ENCODE measurements at places on chromosomes 6 and 20.

- DNase-seq = no peak
These were observed 101.5 kb downstream of the NRSN1 start for GRCh38 chr6:24227556-24227955.

- DNase-seq = no peak
These were observed 164.2 kb downstream of the SLC24A3 start for GRCh38 chr20:19376451-19377229.

DNA sequence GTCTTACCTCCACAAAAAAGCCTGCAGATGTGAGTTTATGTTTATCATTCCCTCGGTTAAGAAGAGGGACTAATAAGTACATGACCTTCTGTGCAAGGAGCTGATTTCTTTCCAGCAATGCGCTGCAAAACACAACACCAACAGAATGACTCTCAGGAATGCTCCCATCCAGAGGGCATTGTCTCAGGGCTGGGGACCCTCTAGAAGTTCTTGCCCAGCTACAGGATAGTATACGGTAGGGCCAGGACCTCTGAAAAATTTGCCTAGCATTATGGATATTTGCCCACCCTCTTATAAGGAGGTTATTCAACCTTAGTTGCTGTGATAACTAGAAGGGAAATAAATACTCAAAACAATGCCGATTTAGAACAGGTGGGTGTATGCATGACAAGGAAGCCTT, 24.7 kb upstream of the RBL1 start:
- DNase-seq = no peak

- no peak for DNase-seq
These were observed 73.8 kb upstream of the VSTM2L start for GRCh38 chr20:37829128-37829527.

- no peak for DNase-seq
These were observed 34.2 kb upstream of the TGM3 start for GRCh38 chr20:2261629-2262028.

- DNase-seq = no peak
These were observed 76.2 kb downstream of the ALDH8A1 start for GRCh38 chr6:134873500-134874388.

- peak; percentile 97 for DNase-seq
These were observed at the start of gene LPIN3 for GRCh38 chr20:41340327-41341055. Gene LPIN3 (plus strand): TSS chr20:41340821. CDS start chr20:41345804, 4,983 bp downstream.

DNA sequence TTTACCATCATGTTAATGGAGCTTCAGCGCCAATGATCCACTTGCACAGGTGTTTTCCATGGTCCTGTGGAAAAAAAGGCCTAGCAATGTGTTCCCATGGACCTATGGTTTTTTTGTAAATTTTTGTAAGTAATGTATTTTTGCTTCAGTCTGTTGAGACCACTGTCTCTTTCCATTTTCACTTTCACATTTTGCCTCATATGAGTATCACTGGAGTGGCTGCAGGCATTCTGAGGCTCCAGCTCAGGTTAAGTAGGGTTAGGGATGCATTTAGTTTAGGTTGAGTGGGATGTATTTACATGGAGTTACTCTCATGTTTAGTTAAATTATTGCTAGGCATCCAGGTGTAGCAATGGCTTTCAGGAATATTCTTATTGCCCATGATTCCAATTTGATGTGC, 19.2 kb upstream of the LMBRD1 start:
- DNase-seq = no peak

DNA sequence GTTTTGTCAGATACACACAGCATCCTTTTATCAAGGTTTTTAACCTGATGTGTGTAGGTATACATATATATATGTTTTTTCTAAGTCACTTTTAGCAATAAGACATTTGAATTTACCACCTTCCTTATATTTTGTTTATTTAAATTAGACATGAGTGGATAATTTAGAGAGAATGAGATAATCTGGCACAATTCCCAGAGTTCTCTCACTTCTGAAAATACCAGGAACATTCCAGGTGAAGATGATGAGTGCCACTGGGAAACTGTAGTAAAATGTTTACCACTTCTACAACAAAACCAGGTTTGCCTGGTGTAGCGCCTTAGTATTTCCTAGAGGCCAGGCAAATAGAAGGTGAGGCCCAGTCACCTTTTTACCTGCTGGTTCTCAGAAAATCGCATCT, 189.5 kb downstream of the TMEM242 start:
- DNase-seq = no peak

DNA sequence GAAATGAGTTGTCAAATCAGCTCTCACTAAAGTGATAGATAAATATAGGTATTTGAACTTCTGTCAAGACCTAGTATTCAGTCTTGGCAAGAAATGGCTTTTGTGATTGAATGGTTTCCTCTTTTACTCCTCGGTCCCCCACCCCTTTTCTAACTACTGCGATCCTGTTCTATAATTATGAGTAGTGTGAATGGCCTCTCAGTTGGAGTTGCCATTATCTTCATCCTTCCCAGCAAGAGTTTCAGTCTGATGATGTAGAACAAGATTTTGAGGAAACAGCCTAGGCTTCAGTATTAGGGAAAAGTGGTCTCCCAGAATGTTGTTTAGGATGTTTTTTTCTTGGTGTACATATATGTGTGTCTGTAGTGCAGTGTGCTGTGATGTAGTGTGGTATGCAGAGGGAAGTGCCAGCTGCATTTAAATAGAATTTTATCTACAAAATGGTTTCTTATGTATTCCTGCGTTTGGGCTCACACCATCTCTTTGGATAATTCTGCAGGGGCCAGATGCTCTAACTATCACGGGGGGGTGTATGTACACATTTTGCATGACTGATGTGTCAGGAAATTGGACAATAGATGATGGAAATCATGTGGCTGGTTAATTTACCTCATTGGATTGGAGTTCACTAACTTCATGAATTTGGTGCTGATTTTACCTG, 180.1 kb upstream of the MMS22L start:
- DNase-seq = no peak

DNA sequence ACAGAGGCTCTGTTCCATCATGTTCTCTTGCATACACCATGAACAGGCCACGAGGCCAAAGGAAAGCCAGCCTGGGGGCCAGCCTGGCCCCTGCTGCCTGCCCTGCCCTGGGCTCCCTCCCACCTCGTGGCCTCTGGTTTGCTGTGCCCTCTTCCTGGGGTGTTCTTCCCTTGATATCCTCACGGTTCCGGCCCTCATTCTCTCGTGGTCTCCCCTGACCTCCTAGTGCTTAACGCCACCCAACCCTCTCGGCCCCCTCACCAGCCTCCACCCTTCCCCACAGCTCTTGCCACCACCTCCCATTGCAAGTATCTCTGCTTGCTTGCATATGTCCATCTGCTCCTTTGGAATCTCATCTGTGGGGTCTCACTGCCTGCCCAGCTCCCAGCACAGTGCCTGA, 73.0 kb downstream of the GNAS-AS1 start:
- DNase-seq = no peak

- DNase-seq = no peak
These were observed 7.6 kb downstream of the BPIFB2 start for GRCh38 chr20:33015114-33015484.

DNA sequence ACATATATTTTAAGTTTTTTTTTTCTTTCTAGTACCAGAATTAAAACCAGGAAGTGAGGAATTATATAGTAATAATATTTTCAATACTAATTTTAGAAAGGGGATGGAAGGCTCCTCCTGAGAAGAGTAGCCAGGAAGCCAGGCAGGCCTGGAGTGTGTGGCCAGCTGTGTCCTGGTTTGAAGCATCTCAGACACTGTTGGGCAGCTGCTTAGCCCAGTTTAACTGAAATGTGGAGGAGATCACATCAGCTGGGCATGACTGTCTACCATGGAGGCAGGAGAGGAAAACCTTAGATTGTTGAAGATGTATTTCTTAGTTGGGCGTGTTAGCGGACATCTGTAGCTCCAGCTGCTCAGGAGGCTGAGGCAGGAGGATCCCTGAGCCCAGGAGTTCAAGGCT, 142.2 kb downstream of the ARID1B start:
- DNase-seq = no peak

DNA sequence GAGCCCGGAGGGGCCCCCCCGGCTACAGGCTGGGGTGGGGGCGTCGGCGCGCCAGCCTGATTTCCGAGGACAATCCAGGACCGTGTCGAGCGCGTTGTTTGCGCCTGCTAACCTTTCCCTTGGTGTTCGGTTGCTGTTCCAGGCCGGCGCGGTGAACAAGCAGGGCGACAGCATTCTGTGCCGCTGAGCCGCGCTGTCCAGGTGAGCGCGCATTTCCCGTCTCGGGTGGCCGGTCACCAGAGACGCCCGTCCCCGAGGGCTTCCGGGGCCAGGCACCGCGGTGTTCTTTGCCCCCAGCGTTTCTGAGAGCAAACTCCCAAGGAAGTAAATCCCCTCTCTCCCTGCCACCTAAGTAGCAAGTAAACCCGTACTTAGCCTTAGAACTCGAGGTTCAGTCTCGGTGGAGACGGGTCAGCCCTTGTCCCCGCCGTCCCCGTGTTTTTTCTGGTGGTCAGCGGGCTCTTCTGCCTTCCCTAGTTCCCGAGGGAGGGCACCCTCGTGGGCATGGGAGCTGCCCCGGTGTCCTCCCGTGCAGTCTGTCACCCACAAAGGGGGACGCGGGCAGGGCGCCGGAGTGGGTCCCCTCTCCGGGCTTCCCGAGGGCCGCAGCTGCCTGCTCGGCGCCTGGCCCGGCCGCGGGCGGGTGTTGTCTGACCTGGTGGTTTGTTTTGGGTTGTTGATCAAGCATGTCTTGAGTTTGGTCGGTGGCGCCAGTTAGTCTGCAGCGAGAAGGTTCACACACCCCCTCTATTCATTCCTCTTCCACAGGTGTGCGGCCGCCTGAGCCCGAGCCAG, 1.5 kb downstream of the ID4 start:
- DNase-seq = no peak

DNA sequence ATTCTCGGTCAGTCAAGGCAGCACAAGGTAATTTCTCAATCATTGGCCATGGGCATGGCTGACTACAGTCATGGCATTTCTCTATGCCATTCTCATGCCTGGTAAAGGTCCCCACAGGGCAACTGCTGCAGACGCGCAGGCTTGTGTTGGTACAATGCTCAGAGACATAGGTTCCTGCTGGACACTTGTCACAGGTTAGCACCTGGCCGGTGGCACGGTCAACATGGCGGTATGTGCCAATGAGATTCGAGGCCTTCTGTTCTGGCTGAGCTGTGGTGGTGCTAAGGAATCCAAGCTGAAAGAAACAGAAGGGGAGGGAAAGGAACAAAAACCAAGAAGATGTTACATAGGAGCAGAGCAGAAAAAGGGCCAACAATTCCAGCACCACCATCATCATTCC, 23.4 kb downstream of the TNFRSF21 start:
- no peak for DNase-seq

DNA sequence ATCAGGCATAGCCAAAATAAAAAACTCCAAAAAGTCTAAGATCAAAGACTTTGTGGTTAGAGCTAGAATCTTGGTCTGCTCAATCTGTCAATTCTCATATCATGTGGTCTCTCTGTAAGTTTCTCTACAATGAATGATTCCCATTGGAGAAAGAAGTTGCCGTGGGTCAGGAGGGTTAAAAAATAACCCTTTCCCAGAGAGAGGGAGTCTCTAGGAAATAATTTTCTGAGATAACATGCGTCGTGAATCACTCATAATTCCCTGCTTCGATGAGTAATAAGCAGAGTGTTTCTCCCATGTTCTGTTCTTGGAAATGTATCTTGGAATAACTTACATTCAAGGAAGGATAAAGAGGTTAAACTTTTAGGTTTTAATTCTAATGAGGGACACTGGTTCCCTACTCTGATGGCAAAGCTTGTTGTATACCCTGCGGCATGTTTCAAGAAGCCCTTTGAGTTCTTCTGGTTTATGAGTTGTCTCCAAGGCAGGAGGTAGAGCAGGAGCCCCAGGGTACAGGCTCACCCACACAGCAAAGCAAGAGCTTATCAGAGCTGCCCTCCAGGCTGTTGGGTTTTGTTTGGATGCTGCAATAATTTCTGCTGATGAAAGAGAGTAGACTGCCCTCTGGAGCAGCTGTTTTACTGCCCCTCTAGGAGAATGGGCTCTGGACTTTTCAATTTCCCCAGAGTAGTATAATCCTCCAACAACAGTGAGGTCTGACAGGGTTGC, 599.1 kb downstream of the QKI start:
- DNase-seq = no peak

- DNase-seq = no peak
These were observed 65.8 kb downstream of the NOL4L start for GRCh38 chr20:32519381-32519730.

GRCh38 chr6:38762848-38763247, 47.7 kb downstream of the DNAH8 start:
- no peak for DNase-seq

GRCh38 chr20:56414842-56415765, 3.0 kb downstream of the CASS4 start:
- peak; percentile 55 for DNase-seq

GRCh38 chr6:110858016-110858415, 16.6 kb upstream of the AMD1 start:
- DNase-seq = no peak

DNA sequence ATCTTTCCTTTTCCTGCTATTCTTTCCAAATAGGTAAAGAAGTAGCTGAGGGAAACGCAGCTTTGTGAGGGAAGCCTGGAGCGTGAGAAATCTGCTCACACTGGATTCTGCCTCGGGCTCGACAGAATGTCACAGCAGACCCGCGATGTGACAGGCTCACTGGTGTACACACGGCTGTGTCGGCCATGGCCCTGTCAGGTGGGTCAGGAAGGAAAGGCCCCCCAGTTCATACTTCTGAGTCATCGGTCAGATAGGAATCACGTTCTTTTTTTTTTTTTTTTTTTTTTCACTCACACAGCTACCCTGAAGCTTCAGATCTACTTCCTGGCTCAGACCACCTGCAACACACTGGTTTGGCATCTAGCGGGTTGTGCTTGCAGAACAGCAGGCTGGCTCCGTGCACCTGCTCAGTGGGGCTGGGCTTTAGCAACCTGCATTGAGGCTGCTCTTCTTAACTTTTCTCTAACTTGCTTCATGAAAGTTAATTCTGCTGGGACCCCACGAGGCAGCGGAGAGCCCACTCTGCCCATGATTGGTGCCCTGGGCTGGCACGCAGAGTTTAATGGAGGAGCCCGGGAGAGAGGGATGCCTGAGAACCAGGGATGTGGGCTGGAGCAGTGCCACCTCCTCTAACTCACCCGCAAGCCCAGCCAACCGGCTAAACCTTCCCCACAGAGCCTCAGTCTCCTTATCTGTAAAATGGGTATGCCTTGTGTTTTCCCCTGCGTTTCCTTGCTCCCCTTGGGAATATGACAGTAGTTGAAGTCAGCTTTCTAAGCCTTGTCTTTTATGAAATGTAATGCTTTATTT, 61.5 kb upstream of the FNDC1 start:
- DNase-seq = no peak

GRCh38 chr6:3698021-3698420, 53.5 kb downstream of the PXDC1 start:
- no peak for DNase-seq

- DNase-seq = peak; percentile 91
These were observed 22.3 kb downstream of the HLA-DOB start for GRCh38 chr6:32794510-32794909.

GRCh38 chr6:37051138-37052026, 45.9 kb downstream of the FGD2 start:
- peak; percentile 89 for DNase-seq

DNA sequence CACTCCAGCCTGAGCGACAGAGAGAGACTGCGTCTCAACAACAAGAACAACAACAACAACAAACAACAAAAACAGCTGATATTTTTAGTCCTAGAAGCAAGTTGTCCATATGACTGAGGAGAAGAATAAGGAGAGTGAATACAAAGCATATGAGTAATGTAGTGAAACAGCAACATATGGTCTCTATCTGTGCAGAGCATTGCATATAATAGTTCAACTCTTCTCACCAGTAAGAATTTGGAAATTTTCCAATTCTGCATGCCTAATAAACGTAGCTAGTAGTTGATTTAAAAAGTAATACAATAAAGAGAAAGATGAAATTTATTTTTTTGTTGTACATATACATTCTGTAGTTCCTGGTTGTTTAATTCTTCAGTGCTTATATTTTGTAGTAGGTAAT, 129.7 kb upstream of the FAM83B start:
- no peak for DNase-seq

GRCh38 chr20:50303573-50304500, 113.2 kb downstream of the CEBPB start:
- DNase-seq = peak; percentile 60
